ENCODE measurements at places on chromosomes 7 and 10.

GRCh38 chr7:43072530-43072929 lies 39.9 kb upstream of the HECW1 start:
- no peak for DNase-seq

- DNase-seq, result no peak
These were observed 37.0 kb upstream of the TES start for GRCh38 chr7:116173051-116174028.

DNA sequence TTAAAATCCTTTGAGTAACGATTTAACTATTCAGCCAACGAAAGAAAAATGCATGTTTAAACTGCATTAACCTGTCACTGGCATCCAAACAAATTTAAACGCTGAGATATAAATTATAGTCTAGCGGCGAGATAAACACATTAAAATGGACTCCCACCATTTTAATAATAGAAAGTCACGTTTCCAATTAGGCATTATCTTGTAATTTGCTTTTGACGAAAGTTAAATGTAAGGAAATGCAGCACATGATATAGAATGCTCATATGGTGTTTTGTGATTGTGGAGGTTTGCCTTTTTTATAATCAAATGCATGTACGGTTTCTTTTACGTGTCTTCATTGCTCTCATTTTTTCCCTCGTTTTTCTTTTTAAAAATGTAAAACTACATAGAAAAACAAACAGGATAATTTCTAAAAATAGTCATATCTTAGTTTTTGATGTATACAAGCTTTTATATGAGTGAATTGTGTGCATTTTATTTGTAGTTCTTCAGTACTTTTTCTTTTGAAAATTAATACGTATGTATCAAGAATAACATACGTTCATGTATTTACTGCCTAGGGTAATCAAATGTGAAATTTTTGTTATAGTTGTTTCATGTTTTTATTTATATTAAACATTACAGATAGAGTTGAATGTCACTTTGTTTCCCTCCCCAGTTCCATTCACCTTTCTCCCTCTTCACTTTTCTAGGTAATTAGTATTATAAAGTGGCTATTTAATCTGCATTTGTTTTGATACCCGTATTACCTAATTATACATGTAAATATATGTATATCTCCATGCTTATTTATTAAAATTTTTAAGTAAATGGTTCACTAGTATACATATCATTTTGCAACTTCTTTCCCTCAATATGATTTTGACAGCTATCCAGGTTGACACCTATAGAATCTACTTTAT lies 1.1 kb upstream of the KLF14 start:
- DNase-seq, result no peak

- no peak for DNase-seq
These were observed 278.8 kb downstream of the CACNA2D1 start for GRCh38 chr7:82164813-82165212.

DNA sequence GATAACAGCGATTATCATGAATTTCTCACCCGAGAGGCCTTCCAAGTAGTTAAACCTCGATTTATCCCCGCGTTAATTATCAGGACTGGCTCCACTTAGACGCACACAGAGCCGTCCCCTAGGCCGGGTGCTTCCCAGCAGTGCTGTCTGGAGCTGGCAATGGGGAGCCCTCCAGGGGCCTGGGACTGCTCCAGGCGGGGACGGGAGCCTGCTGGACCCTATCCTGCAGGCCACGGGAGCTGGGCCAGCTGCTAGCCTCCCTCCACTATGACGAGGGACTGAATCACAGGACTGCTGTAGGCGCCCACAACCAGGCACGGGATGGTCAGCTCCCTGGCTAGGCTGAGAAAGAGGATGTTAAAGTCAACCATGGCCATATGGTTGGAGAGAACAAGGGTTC lies 229.1 kb downstream of the ELFN1 start:
- no peak for DNase-seq

Measured in GM12864 (cell line).